Naive thymus-derived CD4-positive, alpha-beta T cell (primary cell): ENCODE measurements at places on chromosomes 6 and 20. TPM values are rescaled to one million over a fixed set of nuclear protein-coding genes. Genes with fewer than 3 reads are reported as not detected.

GRCh38 chr6:116096979-116097816, 3.5 kb upstream of the NT5DC1 start:
- no peaks in the 10 kb centered on the region for H3K27me3 ChIP-seq
- H3K4me3 ChIP-seq, result no peak overlapping the region
- no peaks in the 10 kb centered on the region for H3K36me3 ChIP-seq
- H3K4me1 ChIP-seq, result peaks cover 9% of the 10 kb centered on the region
- DNase-seq, result no peak
- H3K27ac ChIP-seq, result no peak overlapping the region

The PRSS16 gene
- polyA plus RNA-seq, result 0.82 TPM

The HTR1E gene
- polyA plus RNA-seq, result not detected

DNA sequence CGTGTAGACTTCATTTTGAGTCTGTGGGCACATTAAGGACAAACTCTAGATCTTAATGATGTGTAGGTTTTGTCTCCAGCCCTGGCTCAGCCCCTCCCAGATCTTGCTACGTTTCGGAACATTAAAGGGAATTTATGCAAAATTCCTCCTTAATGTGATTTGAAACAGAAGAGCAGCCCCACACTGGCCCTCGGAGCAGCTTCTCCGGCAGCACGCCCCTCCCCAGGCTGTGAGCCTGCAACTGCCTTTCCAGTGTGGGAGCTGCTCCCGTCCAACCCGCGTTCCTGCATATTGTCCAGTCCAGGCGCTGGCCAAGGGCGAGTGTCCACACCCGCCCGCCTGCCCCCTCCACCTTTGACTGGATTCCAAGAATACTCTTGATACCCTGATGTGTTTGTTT, 257.2 kb downstream of the TAF4 start:
- no peak overlapping the region for H3K4me3 ChIP-seq
- H3K36me3 ChIP-seq, result no peaks in the 10 kb centered on the region
- H3K27me3 ChIP-seq, result no peaks in the 10 kb centered on the region
- no peaks in the 10 kb centered on the region for H3K4me1 ChIP-seq
- DNase-seq, result no peak
- H3K27ac ChIP-seq, result no peak overlapping the region
